ENCODE measurements at places on chromosomes 1 and 21.

DNA sequence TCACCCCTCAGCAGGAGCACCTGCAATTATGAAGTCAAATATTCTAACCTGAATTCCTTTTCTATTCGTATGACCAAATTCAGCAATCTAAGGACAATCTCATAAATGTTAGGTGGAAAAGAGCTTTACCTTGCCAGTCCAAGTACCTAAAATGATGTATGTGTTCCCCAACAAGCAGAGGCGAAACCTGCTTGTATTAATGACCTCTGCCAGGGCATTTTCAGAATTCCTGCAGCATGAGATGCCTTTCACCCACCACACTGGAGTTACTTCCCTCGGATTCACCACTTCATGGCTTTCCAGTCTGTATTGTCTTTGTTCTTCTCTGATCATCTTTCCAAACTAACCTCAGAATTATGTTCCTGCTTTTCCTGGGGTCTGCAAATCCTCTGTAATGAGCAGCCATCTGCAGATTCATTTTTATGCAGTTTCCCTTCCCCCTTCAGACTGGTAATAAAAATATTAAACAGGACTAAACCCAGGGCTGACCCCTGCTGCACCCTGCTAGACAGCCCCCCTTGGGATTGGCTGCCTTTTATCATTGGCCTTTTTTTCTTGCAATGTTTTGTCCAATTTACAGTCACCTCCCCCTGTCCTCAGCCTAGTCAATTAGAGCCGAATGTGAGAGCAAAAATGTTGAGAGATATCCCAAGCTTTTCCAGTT, 26.6 kb upstream of the CASQ2 start:
- no peak for DNase-seq

- no peak for DNase-seq
Measured at GRCh38 chr1:42040159-42040558, 113.1 kb upstream of the GUCA2B start.

DNA sequence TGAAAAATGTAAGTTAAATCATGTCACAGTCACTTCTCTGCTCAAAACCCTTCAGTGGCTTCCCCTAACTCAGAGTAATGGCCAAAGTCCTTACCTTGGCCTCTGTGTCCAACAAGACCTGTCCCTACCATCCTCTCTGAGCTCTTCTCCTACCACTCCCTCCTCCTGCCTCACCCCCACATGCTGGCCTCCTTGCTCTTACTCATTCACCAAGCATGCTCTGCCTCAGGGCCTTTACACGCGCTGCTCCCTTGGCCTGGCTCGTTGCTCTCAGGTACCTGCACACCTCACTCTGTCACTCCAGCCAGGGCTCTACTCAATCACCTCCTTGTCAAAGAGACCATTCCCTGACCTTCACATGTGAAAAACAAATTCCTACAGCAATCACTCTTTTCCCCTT, 54.2 kb downstream of the SEC16B start:
- DNase-seq = no peak

DNA sequence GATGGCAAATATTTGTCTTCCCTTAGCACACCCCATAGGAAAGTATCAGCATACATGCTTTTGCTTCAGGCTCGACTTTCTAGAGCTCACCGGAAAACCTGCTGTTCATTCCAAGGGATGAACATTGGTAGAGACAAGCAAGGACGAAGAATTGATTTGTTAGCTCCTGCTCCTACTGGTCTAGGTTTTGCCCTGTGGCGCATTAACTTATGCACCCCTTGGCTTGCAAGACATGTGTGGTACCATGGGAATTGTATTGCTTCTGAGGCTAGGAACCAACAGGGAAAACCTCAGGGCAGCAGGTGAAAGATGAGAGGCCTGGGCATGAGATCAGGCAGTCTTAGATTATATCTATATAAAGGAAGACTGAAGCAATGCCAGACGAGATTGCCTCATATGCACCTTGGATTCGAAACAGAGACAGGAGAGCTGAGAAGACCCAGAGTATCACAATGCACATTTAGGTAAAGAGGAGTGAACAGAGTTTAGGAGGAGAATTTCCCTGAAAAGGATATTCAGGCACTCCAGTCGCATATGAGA, 771.2 kb upstream of the B3GALT2 start:
- DNase-seq = no peak

DNA sequence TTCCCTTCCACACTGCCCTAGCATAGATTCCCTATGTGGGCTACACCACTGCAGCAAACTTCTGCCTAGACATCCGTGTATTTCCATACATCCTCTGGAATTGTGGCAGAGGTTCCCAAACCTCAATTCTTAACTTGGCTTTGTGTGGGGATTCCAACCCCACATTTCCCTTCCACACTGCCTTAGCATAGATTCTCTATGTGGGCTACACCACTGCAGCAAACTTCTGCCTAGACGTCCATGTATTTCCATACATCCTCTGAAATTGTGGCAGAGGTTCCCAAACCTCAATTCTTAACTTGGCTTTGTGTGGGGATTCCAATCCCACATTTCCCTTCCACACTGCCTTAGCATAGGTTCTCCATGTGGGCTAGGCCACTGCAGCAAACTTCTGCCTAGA, 31.4 kb downstream of the ZNF670 start:
- no peak for DNase-seq

DNA sequence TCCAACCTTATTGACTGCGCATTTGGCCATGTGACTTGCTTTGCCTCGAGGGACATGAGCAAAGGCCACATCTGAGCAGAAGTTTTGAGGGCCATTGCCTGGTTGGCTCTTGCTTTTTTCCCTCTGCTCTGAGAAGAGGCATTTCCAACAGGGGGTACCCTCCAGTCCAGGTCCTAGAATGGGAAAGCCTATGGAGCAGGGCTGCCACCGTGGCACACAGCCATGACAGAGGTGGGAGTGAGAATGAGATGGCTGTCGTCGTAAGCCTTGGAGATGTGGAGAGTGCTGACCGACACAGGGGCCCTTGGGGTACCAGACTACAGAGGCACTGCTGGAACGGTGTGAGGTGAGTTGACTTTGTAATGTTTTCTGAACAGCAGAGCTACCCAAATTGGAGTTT, 103.0 kb downstream of the KCNJ15 start:
- DNase-seq = no peak

GRCh38 chr1:17516303-17517214, 22.9 kb upstream of the ARHGEF10L start:
- no peak for DNase-seq

DNA sequence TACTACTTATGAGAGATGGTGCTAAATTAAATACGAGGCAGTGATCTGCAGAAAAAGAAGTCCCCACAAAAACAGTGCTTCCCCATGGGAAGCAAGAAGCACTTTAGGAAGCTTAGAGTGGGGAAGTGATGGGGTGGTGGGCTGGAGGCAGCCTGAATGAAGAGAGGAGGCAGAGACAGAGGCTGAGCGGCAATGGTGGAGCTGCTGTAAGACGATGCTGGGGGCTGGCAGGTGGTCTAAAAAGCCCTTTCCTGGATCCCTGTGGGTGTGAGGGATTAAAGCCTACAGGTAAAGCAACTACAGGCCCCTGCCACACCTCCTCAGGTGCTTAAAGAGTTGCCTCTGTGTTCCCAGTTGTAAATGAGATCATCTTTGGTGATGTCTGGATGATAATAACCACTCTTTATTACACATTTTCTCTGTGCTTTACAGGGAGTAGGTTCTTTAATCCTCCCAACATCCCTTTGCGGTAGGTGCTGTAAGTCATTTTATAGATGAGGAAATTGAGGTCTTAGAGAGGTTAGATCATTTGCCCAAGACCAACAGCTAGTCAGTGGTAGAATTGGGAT, 39.2 kb downstream of the CNN3 start:
- DNase-seq = no peak

- no peak for DNase-seq
Measured at GRCh38 chr1:41440321-41441085, 44.0 kb downstream of the EDN2 start.

GRCh38 chr1:167964646-167965045, 27.8 kb upstream of the MPC2 start:
- DNase-seq = no peak

GRCh38 chr1:66343569-66344325, 190.2 kb upstream of the SGIP1 start:
- DNase-seq = no peak

DNA sequence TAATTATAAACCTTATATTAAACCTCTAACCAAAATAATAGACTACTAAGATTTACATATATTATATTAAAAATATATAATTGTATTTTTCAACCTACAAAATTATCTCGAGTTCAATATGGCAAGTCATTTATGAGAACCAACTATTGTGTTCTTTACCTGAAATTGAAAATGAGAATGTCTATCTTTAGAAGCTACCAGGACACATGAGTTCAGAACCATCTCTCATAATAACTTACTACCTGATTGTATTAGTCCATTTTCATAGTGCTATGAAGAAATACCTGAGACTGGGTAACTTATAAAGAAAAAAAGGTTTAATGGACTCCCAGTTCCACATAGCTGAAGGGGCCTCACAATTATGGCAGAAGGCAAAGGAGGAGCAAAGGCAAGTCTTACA, 6.8 kb downstream of the HAO2 start:
- DNase-seq = no peak

DNA sequence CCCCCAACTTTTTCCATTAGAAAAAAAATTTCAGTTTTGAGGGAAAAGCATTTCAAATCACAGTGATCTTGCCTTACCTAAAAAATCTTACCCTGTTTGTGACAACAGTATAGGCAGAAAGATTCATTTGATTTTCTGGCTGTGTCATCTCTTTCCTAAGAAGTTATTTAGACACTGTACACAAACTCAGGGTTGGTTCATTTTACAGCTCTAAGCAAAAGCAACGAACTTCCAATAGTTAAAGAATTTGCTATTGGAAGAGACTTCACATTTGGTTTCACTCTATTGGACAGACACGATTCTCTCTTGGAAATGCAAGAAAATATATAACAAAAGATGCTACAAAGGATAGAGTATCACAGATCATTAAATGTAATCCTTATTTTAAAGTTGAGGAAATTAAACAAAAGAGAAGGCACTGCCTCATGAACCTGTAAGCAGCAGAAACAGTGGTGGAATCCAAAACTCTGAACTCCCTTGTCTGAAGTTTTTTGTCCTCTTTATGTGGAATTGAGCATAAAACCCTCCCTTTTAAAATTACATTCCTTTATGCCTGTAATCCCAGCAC, 20.8 kb downstream of the EYA3 start:
- DNase-seq = no peak

- DNase-seq = no peak
Measured at GRCh38 chr1:78420688-78421087, 70.1 kb upstream of the PTGFR start.

DNA sequence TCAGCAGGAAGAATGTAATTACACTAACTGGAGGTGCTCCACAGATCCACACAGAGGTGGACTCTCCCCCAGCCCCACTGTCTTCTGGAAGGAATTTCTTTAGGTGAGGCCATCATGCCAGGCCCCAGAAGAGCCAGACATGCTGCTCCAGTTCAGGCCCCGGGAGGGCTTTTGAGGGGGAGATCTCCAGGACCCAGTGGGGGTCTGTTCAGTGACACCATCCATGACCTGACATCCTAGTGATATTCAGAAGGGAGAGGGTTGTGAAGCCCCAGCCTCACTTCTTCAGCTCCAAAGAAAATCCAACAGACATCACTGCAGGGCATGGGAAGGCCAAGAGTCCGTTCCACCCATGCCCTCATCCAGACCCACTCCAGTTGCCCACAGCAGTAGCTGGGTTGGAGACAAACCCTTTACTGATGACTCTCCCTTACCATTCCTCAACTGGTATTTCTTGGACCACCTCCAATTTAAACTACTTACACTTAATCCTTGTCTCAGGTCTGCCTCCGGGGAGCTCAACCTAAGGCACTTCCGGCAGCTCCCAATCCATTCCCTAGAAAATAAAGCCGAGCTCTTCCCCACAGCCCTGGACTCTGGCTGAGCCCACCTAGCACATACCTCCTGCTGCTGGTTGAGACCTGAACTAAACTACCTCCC, 39.2 kb downstream of the CSMD2 start:
- no peak for DNase-seq

DNA sequence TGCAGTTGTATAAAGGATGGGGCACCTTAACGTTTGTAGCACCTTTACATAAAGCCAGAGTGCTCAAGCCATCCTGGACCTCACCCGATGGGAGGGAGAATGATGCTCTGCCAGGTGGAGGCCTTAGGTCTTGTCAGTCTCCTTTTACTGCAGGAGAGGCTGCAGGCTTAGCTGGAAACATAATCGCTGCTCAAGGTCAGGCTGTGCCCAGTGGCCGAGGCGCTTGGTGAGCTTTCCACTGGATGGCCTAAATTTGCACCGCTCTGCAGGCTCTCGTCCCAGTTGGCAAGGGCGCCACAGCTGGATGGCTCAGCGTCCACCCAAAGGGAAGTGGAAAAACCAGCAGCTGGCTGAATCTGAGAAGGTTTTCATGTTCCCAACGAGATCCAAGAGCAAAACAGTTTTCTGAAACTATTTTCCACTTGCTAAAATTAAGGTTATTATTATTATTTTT, 438.9 kb downstream of the CAMTA1 start:
- DNase-seq = no peak

- DNase-seq = no peak
Measured at GRCh38 chr1:119266386-119266785, 102.2 kb upstream of the HAO2 start.

DNA sequence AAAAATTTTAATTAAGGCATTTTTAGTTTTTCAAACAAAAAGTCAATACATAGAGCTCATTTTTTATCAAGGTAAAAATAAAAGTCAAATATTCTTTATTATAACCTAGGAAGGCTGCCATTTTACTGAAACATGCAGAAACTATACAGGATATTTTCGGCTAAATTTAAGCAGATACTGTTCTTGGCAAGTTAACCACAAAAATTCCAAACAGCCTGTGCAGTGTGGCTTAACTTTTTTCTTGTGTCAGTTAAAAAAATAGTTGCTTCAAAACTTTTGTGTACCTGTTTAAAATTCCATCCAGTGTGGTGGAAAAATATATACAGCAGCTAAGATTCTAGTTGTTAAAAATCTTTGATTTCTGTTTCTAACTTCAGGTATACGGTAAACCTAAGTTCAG, 135.0 kb downstream of the ATP5PO start:
- DNase-seq = no peak

- DNase-seq = no peak
Measured at GRCh38 chr1:116572771-116573430, 2.1 kb upstream of the CD58 start.

DNA sequence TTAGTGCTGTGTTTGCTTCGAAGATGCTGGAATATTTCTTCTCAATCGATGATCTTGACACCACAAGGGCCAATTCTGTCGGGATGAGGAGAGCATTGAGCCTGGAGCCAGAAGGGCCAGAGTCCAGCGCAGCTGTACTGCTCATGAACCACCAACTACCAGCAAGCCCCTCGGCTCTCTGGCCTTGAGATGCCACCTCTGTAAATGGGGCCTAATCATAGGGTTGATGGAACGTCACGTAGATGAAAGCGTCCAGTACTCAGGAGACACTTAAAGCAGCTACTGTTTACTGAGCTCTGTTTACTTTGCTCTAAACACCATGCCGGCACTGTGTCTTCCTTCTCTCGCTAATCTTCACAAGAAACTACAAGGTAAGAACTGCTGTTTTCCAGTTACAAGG, 26.3 kb downstream of the CCDC185 start:
- DNase-seq = no peak

GRCh38 chr1:116912846-116913245, 3.1 kb downstream of the PTGFRN start:
- no peak for DNase-seq
